Left renal pelvis (tissue), 4 donors: ENCODE measurements at places on chromosomes 16 and 17.

DNA sequence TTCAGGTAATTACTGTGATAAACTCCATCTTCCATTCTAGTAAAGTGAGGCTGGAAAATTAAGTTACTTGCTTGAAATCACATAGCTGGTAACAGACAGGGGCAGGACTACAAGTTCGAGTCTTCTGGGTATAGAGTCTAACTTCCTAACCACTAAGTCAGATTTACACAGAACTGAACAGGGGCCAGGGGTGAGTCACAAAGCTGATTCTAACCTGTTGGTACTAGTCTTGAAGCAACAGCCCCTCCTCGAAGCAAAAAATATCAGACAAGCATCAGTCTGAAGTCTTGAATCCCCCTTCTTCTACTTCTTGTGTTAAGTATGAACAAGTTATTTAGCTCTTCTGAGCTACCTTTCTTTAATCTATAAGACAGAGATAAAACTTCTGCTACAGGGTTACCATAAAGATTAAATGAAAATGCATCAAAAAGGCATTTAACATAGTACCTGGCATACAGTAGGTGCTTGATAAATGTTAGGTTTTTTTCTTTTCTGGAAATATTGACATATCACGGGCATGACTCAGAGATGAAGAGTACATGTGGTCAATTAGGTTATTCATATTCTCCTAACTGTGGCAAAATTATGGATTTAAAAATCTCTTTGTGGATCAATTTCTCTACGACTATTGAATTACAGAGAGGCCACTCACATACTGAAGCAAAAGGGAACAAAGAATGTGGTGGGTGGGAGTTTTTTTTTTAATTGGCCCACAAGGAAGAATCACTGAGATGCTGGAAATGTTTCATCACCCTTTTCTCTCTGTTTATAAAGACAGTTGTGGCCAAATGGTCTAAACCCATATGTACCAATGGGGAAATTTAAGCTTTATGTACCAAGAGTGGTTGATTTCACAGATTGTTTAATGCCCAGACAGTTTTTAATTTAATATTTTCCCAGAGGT, 266.9 kb upstream of the DYNLRB2 start:
- DNase-seq, result no peak

DNA sequence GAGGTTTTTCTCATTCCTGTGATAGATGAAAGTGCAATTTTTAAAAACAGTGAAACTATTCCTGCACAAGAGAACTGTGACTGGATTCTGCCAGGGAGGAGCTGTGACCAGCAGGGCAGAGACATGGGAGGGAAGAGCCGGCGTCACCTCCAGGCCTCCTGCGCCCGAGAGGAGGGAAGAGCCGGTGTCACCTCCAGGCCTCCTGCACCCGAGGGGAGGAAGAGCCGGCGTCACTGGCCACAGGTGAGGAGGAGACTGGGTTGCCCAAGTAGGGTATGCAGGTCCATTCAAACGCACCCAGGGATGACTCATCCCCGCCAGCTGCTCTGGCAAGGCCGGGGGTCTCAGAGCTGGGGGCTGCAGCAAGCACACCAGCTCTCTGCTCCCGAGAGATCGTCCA, 56.7 kb downstream of the METRNL start:
- DNase-seq, result no peak

GRCh38 chr16:87094556-87094865, 222.7 kb downstream of the C16orf95 start:
- no peak for DNase-seq

DNA sequence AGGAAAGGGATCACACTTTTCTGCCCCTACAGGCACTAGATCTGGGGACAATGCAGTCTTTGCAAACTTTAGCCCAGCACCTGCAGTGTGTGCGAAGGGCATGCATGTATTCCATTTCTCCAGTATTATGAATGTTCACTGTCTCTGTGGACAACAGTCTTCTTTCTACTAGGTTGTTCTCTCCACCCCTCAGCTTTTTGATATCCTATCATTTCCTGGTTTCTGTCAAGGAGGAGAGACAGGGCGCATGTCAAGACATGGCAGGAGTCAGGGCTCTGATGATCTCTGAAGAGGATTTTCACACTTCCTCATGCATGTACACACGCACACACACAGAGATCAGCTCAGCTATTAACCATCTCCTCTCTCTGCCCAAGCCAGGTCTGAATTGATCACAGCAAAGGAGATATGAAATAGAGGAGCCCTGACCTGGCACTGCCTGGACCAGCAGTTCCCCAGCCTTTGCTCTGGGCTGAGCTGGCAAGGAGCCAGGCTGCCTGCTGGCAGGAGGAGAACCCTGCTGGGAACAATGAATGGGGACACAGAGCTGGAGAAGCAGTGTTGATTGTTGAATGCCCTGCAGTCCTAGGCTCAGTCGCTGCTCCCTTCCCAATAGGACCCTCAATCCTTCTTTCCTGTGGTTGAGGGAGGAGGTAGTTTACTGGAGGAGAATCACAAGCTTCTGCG, 2.6 kb downstream of the GPR179 start:
- no peak for DNase-seq

DNA sequence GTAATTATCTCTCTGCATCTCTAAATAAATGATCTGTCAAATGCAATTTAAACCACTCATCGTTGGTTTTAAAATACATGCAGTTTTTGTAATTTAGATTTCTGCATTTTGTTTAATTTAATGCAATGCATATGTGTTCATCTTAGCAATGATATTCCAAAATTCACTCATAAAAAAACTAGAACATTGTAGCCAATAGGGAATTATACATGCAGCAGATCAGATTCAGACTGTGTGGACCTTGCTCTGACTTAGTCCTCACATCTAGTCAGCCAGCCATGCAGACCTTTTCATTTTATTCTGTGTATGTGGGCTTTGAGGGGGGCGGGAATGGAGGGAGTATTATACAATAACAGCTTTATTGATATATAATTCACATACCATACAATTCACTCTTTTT, 37.3 kb upstream of the SIAH1 start:
- no peak for DNase-seq

DNA sequence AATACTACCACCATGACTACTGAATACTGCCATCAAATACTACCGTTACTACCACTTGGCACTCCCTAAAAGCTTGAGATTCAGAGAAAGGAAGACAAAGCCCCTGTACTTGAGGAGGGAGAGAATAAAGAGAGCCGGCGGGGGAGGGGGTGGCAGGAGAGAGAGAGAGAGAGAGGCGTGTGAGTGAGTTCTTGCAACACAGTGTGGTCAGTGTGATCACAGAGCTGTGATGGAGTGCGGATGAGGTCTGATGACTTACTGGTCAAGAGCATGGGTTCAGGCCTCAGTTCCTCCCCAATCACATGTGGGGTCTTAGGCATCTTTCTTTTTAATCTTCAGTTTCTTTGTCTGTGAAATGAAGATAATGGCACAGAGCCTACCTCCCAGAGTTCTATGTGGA, 19.2 kb downstream of the PRKCB start:
- DNase-seq, result no peak

- DNase-seq, result no peak
Measured at GRCh38 chr16:79008036-79008868, 592.3 kb downstream of the MAF start.

DNA sequence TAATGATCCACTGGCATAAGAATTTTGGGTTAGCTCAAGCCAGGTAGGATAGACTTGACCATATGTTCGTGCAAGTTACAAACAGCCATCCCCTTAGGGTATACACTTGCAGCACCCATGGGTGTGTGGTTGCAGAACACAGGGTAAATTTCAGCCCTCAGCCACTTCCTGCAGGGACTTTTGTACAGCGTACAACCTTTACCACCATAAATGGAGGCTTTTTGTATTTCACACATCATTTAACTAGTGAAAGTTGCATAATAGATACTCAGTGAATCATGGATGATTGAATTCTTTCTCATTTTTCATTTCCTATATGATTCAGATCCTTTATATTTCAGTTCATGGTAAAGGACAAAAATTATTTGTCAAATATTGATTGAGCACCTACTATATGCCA, 473.9 kb downstream of the CDH13 start:
- DNase-seq, result no peak

DNA sequence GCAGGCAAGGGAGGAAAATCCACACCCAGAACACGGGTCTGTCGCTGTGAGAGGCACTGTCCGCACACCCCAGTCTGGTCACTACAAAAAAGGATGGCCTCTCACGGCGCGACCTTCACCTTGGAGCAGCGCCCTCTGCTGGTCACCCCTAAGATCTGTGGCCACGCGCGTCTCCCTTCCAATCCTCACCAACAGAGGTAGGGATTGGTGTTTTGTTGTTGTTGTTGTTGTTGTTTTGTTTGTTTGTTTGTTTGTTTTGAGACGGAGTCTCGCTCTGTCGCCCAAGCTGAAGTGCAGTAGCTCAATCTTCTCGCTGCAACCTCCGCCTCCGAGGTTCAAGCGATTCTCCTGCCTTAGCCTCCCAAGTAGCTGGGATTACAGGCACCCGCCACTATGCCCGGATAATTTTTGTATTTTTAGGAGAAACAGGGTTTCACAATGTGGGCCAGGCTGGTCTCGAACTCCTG, 15.0 kb upstream of the C17orf58 start:
- DNase-seq, result no peak

DNA sequence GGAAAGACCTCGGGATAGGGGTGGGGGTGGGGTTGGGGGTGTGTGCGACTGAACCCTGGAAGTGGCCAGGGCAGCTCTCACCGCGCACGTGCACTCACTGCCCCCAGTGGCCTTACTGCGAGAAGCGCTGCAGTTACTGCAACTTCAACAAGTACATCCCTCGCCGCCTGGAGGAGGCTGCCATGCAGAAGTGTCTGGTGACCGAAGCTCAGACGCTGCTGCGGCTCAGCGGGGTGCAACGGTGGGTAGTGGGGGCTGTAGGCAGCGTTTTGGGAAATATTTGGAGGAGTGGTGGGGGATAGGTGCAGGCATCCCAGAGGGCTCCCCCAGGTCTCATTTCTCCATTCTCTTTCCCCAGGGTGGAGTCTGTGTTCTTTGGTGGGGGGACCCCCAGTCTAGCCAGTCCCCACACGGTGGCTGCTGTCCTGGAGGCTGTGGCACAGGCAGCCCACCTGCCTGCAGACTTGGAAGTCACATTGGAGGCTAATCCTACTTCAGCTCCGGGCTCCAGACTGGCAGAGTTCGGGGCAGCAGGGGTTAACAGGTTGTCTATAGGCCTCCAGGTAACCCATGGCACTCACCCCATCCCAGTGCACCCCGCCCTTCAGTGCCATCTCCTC, 972 bp downstream of the RSAD1 start:
- DNase-seq, result peak; percentile 63

DNA sequence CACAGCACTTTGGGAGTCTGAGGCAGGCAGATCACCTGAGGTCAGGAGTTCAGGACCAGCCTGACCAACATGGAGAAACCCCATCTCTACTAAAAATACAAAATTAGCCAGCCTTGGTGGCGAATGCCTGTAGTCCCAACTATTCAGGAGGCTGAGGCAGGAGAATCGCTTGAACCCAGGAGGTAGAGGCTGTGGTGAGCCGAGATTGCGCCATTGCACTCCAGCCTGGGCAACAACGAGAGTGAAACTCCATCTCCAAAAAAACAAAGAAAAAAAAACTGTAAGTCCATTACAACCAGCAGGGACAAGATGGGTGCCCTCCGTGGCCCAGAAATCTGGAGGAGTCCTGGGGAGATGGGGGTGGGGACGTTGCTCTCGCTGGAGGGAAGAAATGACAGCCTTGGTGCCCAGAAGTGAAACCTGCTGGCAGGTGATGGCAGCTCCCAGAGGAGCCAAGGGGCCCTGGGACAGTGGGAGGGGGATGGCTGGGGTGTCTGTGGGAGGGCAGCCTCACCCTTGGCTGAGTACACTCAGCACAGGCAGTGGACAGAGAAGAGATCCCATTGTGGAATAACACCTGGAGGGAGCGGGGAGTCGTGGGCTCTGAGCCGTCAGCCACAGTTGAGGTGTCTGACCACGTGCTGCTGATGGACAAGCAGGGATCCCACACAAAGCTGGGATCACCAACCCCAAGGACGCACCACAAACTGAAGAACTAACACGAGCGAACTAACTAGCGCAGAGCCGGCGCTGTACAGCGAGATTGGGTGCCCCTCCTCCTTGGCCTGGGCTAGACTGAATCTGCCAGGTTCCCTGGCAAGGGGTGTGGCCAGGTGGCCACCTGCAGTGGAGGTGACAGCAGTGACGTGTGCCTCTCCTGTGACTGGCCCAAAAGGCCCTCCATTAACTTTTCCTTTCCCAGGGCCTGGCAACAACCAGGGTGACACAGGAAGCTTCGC, 46.9 kb upstream of the BAHCC1 start:
- no peak for DNase-seq

- DNase-seq, result no peak
Measured at GRCh38 chr16:66588981-66589713, 9.9 kb downstream of the CMTM2 start.

DNA sequence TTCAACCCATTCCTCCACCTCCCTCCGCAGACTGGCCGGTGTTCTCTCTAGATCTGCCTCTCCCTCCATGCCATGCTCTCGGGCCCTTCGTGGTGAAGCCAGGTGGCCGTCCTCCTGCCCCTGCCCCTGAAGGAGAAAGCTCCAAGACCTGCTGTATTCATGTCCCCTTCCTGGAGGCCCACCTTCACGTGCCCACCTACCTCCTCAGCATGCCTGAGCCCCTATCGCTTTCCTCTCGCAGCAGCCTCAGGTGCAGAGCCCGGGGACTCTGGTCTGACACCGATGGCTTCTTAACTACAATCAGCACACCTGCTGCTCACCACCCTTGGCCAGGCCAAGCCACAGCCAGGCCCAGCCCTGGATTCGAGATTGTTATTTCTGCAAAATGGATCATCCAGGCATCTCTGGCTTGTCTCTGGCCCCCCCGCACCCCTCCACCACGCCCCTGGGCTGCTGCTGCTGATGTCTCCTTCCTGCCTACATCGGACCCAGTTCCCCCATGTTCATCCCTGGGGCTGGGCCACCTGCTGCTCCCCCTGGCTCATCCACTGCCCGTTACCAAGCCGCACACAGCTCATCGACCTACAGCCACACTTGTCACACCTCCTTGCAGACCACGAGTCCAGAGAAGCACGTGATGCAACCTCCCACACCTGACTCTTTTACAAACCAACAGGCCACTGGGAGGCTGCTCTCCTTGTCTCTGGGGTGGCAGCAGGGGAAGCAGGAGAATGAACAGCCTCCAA, 32.5 kb upstream of the TNFRSF13B start:
- no peak for DNase-seq

GRCh38 chr16:48370229-48370628, 15.0 kb downstream of the SIAH1 start:
- DNase-seq, result no peak

DNA sequence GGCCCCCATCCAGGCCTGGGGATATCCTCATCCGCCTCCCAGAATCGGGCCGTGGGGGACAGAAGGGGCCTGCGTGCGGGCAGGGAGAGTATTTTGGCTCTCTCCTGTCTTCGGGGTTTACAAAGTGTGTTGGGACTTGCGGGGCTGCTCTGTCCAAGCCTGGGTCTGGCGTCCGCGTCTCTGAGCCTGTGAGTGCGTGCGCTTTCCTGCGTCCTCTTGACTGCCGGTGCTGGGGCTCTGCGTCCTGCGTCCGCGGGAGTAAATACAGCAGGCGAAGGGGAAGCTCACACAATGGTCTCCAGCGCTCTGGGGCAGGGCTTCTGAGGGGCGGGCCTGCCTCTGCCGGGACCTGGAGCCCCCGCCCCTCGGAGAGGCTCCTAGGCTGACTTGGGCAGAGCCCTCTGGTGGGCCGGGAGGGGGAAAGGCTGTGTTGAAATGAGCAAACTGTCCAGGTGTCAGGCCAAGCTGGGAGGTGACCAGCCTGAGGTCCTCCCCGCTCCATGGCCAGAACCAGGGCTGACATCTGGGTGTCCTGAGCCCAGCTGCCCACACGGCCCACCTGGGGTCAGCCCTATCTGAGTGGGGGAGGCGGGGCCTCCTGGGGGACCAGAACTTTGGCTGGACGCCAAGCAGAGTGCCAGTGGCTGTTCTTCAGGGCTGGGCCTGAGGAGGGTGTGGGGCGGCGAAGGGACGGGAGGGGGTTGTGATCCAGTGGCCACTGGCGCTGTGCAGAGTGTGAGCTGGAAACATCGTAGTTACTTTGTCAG, 233.6 kb downstream of the SEC14L1 start:
- no peak for DNase-seq
